ENCODE measurements at places on chromosomes 1 and 21. TPM values are rescaled to one million over a fixed set of nuclear protein-coding genes. Genes with fewer than 3 reads are reported as not detected.

The NTMT2 gene
- not detected for total RNA-seq

The HUNK gene
- 3.8 TPM for total RNA-seq

The PDPN gene
- total RNA-seq, result 12.6 TPM

The FAM72C gene
- 0.43 TPM for total RNA-seq

The SELL gene
- 0.78 TPM for total RNA-seq

The FCER1G gene
- total RNA-seq, result 27.1 TPM

The HIVEP3 gene
- total RNA-seq, result 4.9 TPM

The VWA5B1 gene
- 2.1 TPM for total RNA-seq

The SLC22A15 gene
- total RNA-seq, result 2.7 TPM

The JTB gene
- total RNA-seq, result 119 TPM

The OLIG2 gene
- total RNA-seq, result not detected

The IVL gene
- total RNA-seq, result not detected

The KANK4 gene
- 1.7 TPM for total RNA-seq

The SAMSN1 gene
- total RNA-seq, result 6.5 TPM

The ADGRL4 gene
- 5.3 TPM for total RNA-seq

Data from mucosa of descending colon (tissue), 3 donors.